DND-41 (cell line): ENCODE measurements at places on chromosomes 12 and 14.

GRCh38 chr12:40336573-40337199 lies 111.9 kb downstream of the LRRK2 start:
- no peak for DNase-seq

DNA sequence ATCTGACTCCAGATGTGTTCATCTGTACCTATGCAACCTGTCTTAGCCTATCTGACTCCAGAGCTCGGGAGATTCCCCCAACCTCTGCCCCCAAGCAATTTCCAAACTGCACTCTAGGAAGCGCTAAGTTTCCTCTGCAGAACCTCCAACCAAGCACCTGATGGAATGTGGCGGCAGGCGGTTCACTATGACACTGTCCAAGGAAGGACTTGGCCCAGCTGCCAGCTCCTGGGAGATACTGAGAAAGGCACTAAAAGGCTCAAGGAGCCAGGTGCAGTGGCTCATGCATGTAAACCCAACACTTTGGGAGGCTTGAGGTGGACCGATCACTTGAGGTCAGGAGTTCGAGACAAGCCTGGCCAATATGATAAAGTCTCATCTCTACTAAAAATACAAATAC lies 244.0 kb downstream of the BCL11B start:
- DNase-seq, result no peak

GRCh38 chr14:49218436-49219092 lies 367.6 kb downstream of the RPS29 start:
- no peak for DNase-seq

DNA sequence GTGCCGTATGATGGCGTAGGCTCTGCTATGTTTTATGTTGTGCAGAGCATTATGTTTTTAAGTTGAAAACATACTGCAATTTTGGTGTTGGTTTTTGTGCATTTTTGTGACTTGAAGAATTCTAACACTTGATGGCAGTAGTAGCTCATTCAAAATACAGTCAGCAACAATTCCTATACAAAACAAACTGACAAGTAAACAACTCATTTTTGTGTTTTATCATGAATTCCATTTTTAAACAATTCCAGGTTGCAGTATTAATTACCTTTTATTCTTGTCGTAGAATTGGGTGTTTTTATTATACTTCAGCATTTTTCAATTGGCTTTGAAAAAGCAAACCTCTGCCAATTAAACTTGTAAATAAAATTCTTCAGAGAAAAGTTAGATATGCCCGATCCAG lies 4.1 kb upstream of the CCER1 start:
- no peak for DNase-seq
